T-helper 2 cell (primary cell): ENCODE measurements at places on chromosomes 5 and 9.

DNA sequence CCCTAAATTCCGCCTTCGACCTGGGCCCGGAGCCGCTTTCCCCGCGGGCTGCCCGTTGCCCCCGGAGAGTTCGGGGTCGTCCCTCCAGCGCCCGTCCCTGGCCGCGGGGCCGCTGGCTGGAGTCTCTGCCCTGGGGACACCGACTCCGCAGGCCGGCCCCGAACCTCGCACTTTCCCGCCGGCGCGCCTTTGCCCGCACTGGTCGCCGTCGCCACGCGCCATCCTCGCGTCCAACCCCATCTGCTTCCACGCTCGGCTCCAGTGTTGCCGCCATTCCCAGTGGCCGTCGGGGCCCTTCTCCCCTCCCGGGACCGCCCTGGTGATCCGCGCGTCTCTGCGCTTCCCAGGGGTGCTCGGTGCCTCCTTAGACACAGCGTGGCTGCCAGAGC lies 11.0 kb downstream of the LHX3 start:
- no peak for DNase-seq

GRCh38 chr5:40204144-40204543 lies 475.6 kb upstream of the PTGER4 start:
- DNase-seq = no peak

DNA sequence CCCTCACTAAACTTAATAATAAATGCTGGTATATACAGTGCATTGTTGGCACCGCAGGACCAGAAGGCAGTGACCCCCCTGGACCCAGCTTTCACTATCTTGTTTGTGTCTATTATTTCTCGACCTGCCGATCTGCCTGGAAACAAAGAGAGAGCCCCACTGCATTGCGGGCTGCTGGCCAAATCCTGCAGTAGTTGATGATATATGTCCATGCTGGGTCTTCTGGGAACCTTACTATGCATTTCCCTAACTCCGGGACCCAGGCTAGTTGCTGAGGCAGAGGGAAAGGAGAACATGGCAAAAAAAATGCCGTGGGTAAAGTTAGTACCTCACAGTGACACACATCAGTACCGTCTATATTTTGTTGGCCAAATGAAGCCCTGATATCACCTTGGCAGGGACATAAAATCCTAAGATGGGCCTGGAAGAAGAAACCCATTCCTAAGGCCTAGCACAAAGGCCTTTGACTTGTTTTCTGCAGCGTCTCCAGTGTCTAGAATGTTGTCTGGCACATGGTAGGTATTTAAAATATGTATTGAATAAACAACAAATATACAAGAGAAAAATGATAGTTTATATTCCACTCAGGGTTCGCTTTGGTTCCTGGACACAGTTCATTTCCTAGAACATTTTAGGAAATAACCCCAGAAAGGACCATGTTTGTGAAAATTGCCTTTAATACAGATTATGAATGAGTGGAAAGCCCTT lies 46.1 kb downstream of the NMUR2 start:
- DNase-seq = no peak

GRCh38 chr5:101687349-101687985 lies 608.6 kb downstream of the SLCO4C1 start:
- no peak for DNase-seq

DNA sequence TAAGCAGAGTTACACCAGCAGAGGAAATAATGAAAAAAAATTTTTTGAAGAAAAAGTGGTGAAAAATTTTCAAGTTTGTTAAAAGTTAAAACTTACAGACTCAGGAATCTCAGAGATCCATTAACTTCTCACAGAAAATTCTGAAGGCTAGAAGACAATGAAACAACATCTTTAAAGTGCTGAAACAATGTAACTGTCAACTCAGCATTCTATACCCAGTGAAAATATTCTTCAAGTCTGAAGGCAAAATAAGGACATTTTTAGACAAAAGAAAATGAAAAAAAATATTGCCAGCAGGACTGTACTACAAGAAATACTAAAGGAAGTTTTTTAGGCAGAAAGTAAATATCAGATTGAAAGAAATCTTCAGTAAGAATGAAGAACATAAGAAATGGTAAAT lies 36.7 kb upstream of the RGMB start:
- DNase-seq = no peak

DNA sequence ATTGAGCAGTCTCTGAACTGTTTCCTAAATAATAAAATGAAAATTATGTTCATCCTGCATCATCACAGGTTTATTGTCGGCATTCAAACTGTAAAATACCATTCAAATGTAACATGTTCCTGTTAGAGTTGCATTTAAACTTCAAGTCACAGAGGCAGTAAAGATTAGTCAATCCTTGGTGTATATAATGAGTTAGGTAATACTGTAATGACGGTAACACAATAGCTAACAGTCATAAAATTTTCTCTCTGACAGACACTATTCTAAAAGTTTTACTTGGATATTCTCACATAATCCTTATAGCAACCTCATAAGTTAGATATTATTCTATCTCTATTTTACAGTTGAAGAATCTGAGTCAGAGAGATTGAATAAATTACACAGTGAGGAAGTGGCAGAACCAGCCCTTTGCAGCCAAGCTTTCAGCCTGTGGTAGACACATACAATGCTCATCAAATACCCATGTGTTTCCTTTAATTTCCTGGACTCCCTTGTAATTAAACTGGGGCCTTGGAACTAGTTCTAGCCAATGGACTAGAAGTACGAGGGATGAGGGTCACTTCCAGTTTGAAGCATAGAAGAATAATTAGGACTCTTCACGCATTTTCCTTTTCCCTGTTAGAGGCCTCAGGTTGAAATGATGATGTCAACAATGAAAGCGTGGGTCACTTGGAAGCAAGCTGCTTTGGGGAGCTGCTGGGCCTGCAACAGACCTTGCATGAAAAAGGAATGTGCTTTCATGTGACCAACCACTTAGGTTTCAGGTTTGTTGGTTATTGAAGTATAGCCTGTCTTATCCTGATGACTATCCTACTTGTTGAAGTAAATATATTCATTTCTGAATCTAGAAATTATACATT lies 12.3 kb upstream of the CAST start:
- no peak for DNase-seq
